ENCODE measurements at places on chromosomes 3 and 15.
A peak's percentile ranks its signal among the peaks of the same experiment; 100 is the strongest.

DNA sequence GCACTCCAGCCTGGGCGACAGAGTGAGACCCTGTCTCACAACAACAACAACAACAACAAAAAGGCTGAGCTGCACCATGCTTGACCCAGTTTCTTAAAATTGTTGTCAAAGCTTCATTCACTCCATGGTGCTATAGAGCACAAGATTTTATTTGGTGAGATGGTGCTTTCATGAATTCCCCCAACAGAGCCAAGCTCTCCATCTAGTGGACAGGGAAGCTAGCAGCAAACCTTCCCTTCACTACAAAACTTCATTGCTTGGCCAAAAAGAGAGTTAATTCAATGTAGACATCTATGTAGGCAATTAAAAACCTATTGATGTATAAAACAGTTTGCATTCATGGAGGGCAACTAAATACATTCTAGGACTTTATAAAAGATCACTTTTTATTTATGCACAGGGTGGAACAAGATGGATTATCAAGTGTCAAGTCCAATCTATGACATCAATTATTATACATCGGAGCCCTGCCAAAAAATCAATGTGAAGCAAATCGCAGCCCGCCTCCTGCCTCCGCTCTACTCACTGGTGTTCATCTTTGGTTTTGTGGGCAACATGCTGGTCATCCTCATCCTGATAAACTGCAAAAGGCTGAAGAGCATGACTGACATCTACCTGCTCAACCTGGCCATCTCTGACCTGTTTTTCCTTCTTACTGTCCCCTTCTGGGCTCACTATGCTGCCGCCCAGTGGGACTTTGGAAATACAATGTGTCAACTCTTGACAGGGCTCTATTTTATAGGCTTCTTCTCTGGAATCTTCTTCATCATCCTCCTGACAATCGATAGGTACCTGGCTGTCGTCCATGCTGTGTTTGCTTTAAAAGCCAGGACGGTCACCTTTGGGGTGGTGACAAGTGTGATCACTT, 2.0 kb downstream of the CCR5 start:
- no peak overlapping the region for H3K4me3 ChIP-seq
- H3K27ac ChIP-seq: no peak overlapping the region
- peak; percentile 29 for DNase-seq
- H3K27me3 ChIP-seq: peaks cover 40% of the 10 kb centered on the region
- H3K4me1 ChIP-seq: no peaks in the 10 kb centered on the region

- no peaks in the 10 kb centered on the region for H3K36me3 ChIP-seq
- H3K27ac ChIP-seq: no peak overlapping the region
- peaks cover 14% of the 10 kb centered on the region for H3K4me1 ChIP-seq
Measured at GRCh38 chr15:25900431-25900830, 37.3 kb upstream of the ATP10A start.

DNA sequence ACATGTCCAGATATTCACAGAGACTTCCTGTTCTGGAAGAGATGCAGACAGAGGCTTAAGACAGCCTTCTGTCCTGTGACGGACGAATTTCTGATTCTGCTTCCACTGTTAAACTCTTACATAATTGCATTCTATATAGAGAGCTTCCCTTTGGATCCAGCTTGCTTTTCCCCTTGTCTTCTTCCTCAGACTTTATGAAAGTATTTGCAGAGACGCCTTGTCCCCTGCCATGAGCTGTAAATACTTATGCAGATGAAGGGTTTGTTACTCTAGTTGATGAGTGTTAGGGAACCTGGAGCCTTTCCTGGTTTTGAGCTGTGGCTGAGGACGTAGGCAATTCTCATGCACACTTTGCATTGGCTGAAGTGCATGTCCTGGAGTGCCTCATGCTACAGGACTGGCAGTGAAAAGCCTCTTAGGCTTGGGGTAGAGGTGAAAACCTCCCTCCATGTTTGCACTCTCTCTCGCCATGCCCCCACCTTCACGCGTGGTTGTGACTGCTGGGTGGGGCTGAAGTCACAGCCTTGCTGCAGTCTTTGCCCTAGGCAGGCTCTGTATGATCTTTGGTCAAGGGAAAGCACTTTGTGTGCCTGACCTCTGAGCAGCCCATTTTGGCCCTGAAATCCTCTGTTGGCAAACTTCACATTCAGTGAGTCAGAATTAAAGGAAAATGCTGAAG, 286.6 kb downstream of the PTPRG start:
- no peak overlapping the region for H3K4me3 ChIP-seq
- DNase-seq: no peak
- no peak overlapping the region for H3K27ac ChIP-seq
- H3K36me3 ChIP-seq: no peaks in the 10 kb centered on the region
- H3K4me1 ChIP-seq: peaks cover 3% of the 10 kb centered on the region

DNA sequence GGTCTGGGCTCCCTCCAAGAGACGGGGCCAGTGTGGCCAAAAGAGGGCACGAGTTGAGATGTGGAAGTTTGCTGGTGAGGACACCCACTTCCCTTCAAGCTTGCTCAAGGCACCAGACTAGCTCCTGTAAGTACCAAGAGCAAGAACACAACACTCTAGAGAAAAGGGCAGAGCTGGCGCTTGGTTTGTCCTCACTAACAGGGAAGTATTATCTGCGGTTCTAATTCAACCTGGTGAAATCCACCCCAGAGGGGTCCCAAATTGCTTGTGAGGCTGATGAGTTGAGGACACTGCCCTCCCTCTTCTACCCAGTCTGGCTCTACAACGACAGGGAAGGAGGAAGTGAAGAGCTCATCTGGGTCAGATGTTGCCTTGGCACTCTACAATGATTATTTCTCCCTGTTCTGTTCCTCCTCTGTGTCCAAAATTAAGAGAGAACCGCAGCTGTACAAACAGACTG, 16.9 kb upstream of the FSIP1 start:
- H3K36me3 ChIP-seq: peaks cover 33% of the 10 kb centered on the region
- no peak overlapping the region for H3K27ac ChIP-seq
- H3K4me1 ChIP-seq: peaks cover 1% of the 10 kb centered on the region
- DNase-seq: no peak
- H3K27me3 ChIP-seq: no peaks in the 10 kb centered on the region
- no peak overlapping the region for H3K4me3 ChIP-seq

DNA sequence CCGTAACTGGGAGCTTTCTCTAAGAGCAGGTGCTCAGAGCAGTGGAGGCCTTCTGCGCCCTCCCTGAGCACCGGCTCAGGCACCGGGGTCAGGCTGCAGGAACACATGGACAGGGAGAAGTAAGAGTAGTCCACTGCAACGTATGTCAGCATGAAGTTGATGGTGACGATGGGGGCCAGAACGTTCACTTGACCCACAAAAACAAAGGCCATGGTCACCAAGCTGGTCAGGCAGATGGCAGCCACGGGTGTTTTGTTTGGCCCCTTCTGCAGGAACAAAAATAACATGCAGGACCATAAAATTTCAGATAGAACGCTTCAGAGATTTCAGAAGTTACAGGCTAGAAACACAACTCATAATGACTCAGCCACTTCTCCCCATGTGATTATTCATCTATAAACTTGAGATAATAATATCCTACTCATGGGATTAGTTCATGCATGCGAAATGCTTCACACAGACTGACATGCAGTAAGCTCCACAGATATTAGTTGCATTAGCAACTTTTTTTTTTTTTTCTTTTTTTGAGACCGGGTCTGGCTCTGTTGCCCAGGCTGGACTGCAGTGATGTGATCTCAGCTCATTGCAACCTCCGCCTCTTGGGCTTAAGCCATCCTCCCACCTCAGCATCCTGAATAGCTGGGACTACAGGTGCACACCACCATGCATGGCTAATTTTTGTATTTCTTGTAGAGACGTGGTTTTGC, 52.2 kb upstream of the HEG1 start:
- H3K27ac ChIP-seq: peak overlapping the region; percentile 68
- H3K36me3 ChIP-seq: no peaks in the 10 kb centered on the region
- DNase-seq: peak; percentile 92
- peaks cover 32% of the 10 kb centered on the region for H3K4me1 ChIP-seq

GRCh38 chr3:89946884-89947283, 839.5 kb downstream of the EPHA3 start:
- no peak overlapping the region for H3K4me3 ChIP-seq
- no peaks in the 10 kb centered on the region for H3K27me3 ChIP-seq

GRCh38 chr3:54960701-54961100, 32.8 kb upstream of the LRTM1 start:
- H3K27ac ChIP-seq: peak overlapping the region; percentile 84
- no peaks in the 10 kb centered on the region for H3K27me3 ChIP-seq
- no peak for DNase-seq
- H3K4me1 ChIP-seq: peaks cover 19% of the 10 kb centered on the region
- no peak overlapping the region for H3K4me3 ChIP-seq

GRCh38 chr3:42213417-42213816, 52.6 kb downstream of the CCK start:
- no peaks in the 10 kb centered on the region for H3K4me1 ChIP-seq
- DNase-seq: no peak
- H3K36me3 ChIP-seq: peaks cover 95% of the 10 kb centered on the region
- H3K27me3 ChIP-seq: no peaks in the 10 kb centered on the region
- no peak overlapping the region for H3K27ac ChIP-seq

DNA sequence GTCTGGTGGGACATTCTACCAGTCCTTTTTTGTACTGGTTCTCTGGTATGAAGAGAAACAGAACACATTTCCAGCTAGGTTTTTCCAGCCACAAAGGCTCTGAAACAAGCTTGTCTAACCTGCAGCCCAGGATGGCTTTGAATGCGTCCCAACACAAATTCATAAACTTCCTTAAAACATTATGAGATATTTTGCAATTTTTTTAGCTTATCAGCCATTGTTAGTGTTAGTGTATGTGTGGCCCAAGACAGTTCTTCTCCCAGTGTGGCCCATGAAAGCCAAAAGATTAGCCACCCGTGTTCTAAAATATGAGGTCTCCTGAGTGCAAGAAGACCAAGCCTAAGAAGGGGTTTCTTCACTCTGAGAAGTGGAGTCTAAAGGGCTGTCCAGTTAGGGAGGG, 18.4 kb upstream of the TIMP4 start:
- no peaks in the 10 kb centered on the region for H3K27me3 ChIP-seq
- no peaks in the 10 kb centered on the region for H3K36me3 ChIP-seq
- H3K4me3 ChIP-seq: no peak overlapping the region
- H3K27ac ChIP-seq: no peak overlapping the region
- H3K4me1 ChIP-seq: peaks cover 23% of the 10 kb centered on the region
- no peak for DNase-seq

- H3K4me1 ChIP-seq: peaks cover 4% of the 10 kb centered on the region
- H3K36me3 ChIP-seq: no peaks in the 10 kb centered on the region
- H3K4me3 ChIP-seq: peak overlapping the region; percentile 95
Measured at GRCh38 chr3:146159037-146159436, 1.9 kb downstream of the PLOD2 start.

DNA sequence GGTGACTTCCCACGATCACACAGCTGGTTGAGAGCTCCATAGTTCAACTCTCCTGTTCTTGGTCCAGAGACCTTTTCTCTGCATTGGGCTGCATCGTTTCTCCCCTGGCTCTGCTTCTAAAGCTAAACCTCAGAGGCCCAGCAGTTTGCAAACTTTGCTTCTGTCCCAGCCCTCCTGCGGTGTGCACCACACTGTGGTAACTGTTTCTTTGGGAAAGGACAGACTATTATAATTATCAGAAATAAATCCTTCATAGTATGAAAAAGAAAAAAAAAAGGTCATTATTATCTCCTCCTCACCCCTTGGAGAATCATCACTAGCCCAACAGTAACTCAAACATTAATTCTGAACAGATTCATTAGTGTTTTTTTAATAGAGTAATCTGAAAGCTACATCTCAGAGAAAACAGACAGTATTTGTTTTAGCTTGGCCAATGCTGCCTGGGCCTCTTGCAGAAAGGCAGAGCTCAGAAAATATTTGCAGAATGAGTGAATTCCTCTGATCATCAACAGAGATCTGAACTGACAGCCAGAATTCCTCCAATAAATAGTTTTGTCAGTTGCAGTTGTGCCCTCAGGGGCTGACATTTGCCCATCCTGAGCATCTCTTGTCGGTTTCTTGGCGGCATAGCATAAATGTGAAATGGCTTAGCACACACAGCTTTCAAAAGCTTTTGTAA, 52.9 kb downstream of the BFSP2 start:
- no peak for DNase-seq
- peak overlapping the region; percentile 39 for H3K27ac ChIP-seq
- no peaks in the 10 kb centered on the region for H3K36me3 ChIP-seq
- H3K27me3 ChIP-seq: peaks cover 5% of the 10 kb centered on the region
- H3K4me1 ChIP-seq: peaks cover 2% of the 10 kb centered on the region

DNA sequence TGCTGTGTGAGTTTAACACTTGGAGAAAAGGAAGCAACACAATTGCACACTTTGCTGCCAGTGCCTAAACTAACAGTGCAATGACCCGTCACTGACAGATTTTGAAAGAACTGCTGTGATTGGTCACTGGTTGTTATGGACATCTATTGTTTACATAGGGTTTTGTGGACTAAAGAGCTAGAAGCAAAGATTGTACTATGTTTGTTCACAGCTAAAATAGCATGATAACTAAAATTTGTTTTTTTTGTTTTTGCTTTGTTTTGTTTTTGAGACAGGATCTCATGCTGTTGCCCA, 112.4 kb upstream of the GOLGA8J start:
- DNase-seq: peak; percentile 7
- H3K36me3 ChIP-seq: no peaks in the 10 kb centered on the region
- H3K27me3 ChIP-seq: peaks cover 3% of the 10 kb centered on the region
- H3K27ac ChIP-seq: no peak overlapping the region
- no peak overlapping the region for H3K4me3 ChIP-seq

DNA sequence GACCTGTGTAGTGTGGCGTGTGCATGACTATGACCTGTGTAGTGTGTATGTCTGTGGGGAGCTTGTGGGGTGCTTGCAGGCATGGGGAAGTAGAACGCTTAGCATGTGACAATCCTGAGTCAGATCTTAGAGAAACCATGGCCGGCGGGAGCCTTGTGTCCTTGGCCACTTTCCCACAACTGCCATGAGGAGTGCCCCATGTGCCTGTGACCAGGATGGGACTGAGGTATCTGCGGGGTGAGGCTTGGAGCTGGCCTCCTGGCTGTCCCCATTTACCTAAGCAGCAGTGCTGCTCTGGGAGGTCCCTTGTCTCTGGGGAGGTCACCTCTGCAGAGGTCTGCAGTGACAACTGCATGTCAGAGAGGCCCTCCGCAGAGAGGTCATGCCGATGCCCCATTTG, 23.6 kb downstream of the TRPM1 start:
- H3K4me3 ChIP-seq: no peak overlapping the region
- H3K36me3 ChIP-seq: no peaks in the 10 kb centered on the region
- peaks cover 33% of the 10 kb centered on the region for H3K27me3 ChIP-seq
- H3K4me1 ChIP-seq: peaks cover 16% of the 10 kb centered on the region
- no peak overlapping the region for H3K27ac ChIP-seq

- H3K4me1 ChIP-seq: no peaks in the 10 kb centered on the region
- peaks cover 15% of the 10 kb centered on the region for H3K36me3 ChIP-seq
- H3K4me3 ChIP-seq: no peak overlapping the region
- no peak overlapping the region for H3K27ac ChIP-seq
- DNase-seq: no peak
Measured at GRCh38 chr3:9322780-9323179, 40.1 kb upstream of the THUMPD3 start.

DNA sequence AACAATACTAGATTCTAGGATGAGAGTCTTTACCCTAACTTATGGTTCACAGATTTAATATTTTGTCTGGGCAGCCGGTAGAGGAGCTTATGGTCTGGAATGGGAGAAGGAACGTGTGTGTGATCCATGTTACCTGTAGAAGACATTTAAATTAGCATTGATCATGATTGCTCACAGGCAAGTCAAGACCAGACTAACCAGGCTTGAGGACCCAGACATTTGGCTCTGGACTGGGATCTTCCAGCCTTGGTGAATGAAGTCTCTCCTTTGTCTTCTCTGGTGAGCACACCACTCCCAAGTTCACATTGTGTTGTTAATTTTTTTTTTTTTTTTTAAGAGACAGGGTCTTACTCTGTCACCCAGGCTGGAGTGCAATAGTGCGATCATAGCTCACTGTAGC, 11.7 kb downstream of the ABHD2 start:
- peaks cover 19% of the 10 kb centered on the region for H3K4me1 ChIP-seq
- H3K27me3 ChIP-seq: no peaks in the 10 kb centered on the region
- H3K4me3 ChIP-seq: no peak overlapping the region
- DNase-seq: no peak
- no peak overlapping the region for H3K27ac ChIP-seq
